ENCODE measurements at places on chromosomes 11 and 22.

GRCh38 chr22:49113758-49114157 is 713.9 kb downstream of the BRD1 start:
- DNase-seq: no peak

DNA sequence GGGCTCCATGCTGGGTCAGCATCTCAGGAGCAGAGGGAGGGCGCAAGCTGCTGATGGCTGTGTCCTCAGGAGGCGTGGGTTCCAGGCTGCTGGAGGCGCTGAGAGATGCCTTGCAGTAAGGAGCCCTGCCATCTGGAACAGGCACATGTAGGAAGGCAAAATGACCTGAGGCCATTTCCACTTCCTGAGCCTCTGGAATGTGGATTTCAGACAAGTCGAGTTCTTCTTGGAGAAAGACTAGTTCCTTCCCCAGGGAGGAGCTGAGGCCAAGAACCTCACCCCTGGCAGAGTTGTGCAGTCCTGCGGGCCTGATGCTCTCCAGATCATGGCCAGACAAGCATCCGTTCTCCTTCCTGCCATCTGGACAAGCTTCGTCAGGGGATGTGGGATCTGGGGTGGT is 19.3 kb downstream of the HPS4 start:
- DNase-seq: no peak

DNA sequence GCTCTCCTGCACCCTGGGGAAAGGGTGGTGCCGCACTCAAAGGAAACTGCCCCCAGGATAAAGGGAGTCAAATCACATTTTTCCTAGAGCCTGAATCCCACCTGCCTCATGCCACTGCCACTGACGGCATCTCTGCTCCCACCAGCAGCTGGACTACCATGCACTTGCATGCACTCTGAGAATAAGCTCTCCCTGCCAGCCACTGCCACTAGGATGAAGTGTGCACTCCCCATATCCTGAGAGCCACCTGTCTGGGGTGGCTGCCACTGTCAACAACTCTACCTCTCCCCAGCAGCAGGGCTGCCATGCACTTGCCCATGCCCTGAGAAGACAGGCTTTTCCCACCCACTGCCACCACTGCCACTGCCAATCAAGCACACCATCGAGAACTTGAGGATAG is 31.6 kb downstream of the MRGPRX4 start:
- DNase-seq: no peak

- no peak for DNase-seq
These were observed 6.8 kb upstream of the HEPACAM start for GRCh38 chr11:124942466-124943253.

GRCh38 chr11:5891216-5891800 is 1.7 kb upstream of the OR52E5 start:
- peak; percentile 17 for DNase-seq

DNA sequence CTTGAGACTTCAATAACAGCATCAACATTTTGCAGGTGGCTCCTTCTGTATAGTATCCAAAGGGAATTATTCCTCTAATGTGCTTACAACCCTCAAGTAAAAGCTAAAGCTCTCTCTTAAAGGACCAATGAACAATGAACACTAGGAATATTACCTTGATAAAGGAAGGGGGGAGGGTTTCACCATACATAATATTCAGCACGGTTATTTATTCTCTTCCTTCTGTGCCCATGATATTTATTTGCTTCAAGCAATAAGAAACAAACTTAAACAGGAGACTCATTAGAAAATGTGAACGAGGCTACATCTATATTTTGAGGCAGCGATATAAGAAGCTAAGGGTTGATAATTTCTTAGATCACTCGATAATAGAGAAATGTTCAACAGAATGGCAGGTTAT is 21.2 kb downstream of the BLID start:
- DNase-seq: no peak

DNA sequence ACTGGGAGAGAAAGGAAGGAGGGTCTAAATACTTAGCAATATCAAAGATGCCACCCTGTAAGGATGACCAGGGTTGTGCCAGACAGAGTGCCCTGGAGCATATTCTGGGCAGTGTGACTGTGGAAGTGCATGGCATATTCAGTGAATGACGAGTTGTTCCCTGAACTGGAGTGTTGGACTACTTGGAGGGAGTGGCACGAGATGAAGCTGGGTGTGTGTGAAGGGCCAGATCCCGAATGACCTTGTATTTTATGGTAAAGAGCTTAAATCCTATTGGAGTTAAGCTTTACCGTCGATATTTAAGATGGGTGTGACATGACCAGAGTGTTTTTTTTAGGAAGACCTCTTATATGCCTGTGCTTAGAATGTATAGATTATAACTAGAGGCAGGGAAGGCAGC is 48.8 kb downstream of the STIM1 start:
- DNase-seq: no peak

GRCh38 chr11:1387521-1387920 is 2.2 kb upstream of the BRSK2 start:
- DNase-seq: no peak

GRCh38 chr11:77151804-77152509 is 23.9 kb downstream of the MYO7A start:
- DNase-seq: peak; percentile 82

All from SJCRH30 (cell line).